Right forelimb (tissue), 1 donor: ENCODE measurements at places on chromosomes 13 and 19.

DNA sequence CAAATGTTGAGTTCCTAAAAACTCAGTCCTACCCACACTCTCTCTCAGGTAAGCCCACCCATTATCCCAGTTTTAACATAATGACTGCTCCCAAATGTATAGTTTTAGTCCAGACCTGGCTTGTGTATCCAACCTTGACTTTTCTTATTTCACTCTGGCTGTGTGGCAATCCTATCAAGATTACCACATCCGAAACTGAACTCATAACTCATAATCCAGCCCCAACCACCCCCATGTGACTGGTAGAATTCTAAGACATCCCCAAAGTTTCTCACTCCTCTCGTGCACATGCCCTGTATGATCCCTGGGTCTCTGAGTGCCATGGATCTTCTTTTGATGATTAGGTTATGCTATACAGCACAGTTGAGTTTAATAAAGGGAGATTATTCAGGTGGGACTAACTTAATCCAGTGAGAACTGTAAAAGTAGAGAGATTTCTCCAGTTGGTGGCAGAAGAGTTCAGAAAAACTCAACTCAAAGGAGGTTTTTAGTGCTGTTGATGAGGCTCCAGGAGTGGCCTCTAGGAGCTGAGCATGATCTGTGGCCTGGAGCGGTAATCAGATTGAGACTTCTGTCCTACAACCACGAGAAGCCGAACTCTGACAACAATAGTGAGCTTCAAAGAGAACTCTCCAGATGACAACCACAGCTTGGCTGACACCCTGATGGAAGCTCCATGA is 413.4 kb downstream of the ZNF536 start:
- no peak for DNase-seq

GRCh38 chr19:50024719-50025021 is 502 bp downstream of the VRK3 start:
- no peak for DNase-seq

DNA sequence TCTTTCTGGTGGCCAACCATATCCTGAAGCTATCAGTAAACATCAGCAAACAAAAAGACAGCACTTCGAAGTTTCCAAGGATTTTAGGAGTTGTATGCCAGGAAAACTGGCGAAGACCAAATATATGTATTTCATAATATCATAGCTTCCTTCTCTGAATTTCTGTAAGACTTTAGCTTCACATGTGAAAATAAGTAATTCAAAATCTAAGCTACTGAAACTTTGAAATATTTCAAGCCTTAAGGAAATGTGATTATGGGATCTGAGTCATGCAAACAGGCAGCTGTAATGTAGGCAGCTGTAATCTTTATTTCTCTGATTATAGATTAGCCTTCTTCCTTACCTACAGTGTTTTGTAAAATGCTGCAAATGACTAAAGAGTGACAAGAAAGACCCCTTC is 70.7 kb upstream of the ANKRD10 start:
- DNase-seq = no peak

- no peak for DNase-seq
Measured at GRCh38 chr13:66748712-66749111, 481.4 kb downstream of the PCDH9 start.

DNA sequence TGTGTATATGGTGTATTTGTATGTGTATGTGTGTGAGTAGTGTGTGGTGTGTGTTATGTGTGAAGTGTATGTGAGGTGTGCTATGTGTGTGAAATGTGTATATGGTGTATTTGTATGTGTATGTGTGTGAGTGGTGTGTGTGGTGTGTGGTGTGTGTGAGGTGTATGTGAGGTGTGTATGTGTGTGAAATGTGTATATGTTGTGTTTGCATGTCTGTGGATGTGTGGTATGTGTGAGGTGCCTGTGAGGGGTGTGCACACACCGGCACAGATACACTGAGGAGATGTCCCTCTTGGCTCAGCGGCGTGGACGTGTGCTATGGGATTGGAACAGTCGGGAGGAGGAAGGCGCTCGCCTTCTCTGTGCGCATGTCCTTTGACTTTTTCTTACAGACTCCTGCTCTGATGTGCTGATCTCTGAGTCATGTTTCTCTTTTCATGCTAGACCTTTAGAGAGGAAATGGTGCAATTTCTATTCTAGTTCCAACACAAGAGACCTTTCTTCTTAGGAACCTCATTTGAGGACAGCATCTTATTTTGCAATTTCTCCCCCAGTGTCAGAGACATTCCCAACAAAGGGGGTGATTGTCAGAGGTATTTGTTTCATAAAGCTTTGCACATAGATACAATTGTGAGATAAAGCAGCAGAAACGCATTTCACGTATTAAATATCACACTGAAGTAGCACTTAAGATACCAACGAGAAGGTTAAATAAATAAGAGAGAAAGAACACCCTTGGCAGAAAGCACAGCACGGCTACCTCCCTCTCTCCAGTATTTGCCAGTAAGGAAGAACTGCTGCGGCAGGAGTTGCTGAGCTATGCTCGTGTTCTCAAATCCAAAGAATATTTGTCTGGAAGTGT is 11.3 kb upstream of the TNFRSF19 start:
- DNase-seq = no peak

DNA sequence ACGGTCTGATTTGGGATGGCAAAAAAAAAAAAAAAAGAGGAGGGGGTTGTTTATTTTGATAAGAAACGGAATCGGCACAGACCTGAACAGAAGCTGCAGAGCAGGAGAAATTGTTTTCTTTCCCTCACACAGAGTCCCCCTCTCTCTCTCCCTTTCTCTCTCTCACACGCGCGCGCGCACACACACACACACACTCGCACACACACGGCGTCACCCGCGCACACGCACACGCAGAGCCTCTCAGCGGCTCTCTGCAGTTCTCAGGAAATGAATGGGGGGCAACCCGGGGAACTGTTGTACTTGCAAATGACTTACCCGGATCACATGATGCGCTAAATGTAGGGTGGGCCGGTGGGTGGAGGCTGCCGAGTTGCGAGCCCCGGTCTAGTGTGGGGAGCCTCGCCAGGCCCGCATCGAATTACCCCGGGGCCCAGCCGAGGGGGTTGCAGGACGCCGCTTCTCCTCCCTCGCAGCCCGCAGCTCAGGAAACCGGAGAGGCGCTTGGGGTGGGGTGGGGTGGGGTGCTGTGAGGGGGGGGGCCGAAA is 475 bp downstream of the KLF12 start:
- DNase-seq = peak; percentile 97

GRCh38 chr19:40827386-40828247 is 22.6 kb downstream of the CYP2A6 start:
- no peak for DNase-seq

GRCh38 chr13:85405316-85405897 is 393.8 kb downstream of the SLITRK6 start:
- no peak for DNase-seq

DNA sequence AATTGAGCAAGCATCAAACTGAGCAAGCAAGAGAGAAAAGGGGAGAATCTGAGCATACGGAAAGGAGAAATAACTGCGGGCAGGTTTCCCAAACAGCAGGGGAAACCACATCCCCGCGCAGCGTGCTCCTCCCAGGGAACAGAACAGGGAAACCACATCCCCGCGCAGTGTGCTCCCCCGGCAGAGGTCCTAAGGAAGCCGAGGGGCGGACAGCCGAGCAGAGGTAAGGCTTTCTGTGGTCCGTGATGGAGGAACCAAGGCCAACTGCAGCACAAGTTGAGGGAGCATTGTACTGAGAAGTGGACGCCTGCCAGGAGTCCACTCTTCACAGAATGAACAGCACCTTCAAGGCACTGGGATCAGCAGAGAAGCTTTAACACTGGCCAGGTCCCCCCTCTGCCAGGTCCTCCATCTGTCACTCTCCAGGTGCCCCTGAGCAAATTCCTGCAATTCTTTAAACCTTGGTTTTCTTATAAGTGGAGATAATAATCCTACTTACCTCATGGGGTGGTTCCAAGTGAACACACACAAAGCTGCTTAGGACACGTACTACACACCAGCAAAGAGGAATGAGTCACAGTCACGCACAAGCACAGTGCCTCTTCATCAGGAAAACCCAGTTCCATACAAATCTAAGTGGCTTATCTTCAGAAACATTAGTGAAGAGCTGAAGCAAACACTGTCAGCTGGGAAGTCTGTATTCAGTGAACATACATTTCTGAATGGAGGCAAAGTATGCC is 23.0 kb upstream of the LAMP1 start:
- DNase-seq = no peak

DNA sequence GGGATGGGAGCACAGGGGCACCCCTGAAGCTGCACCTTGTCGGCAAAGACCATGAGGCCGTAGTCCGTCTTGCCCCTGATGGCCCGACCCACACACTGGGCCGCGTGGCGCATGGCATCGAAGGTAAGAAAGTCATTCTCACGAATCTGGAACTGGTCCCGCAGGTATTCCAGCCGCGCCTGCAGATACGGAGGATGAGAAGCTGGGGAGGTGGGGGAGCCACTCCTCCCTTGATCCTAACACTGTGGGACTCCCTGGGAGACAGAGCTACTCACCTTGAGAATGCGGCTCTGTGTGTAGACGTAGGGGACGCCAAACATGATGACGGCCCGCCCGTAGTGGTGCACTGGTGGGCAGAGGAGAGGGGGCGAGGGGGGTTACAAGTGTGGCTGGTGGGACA is 11.9 kb downstream of the KLC3 start:
- no peak for DNase-seq

- no peak for DNase-seq
Measured at GRCh38 chr13:29704648-29705047, 109.2 kb upstream of the SLC7A1 start.

DNA sequence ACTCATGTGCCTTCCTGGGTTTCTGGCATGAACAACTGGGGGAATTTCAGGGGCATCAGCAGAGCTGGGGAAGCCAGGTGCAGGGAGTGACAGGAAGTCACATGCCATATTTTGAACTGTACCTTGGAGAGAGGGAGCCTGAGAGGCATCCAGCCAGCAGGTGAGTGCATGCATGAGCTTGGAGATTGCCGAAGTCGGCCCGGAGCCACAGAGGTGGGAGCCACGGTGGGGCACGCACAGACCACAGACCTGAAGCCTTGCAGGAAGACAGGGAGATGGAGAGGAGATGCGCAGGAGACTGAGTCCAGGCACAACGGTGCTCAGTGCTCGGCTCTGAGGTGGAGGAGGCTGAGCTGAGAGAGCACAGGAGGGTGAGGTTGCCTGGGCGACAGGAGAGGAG is 55.1 kb downstream of the CDADC1 start:
- no peak for DNase-seq

GRCh38 chr19:23384166-23384565 is 11.1 kb downstream of the ZNF91 start:
- no peak for DNase-seq

DNA sequence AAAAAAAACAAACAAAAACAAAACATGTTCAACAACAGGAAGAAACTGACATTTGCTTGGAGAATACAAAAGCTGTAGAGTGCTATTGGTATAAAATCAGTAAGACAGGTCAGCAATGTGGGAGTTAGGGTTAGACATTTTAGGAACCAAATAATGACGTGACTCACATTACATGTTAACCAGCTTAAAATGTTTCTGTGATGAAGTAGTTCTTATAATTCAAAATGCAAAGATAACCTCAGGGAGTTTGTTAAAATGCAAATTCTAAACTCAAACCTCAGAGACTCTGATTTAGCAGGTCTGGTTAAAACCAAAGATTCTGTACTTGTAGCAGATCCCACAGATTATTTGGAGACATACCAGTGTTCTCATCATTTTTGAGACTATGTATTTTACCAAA is 549.4 kb upstream of the SLITRK1 start:
- no peak for DNase-seq

DNA sequence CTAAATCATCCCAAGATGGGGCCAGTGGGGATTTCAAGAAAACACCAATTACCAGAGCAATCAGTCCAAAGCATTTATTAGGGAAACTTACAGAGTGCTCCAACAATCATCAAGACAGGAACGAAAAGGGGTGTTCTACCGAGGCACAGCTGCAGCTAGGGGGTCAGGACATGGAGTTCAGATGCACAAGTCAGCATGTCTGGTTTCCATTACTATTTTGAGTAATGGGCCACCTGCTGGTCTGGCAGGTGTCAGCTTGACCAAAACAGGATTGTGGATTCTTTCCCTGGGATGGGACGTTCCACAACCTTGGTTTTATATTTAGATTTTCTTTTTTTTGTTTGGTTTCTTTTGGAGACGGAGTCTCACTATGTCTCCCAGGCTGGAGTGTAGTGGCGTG is 3.9 kb upstream of the UBL5 start:
- no peak for DNase-seq

- DNase-seq = no peak
Measured at GRCh38 chr13:98260357-98261164, 83.5 kb upstream of the RNF113B start.

DNA sequence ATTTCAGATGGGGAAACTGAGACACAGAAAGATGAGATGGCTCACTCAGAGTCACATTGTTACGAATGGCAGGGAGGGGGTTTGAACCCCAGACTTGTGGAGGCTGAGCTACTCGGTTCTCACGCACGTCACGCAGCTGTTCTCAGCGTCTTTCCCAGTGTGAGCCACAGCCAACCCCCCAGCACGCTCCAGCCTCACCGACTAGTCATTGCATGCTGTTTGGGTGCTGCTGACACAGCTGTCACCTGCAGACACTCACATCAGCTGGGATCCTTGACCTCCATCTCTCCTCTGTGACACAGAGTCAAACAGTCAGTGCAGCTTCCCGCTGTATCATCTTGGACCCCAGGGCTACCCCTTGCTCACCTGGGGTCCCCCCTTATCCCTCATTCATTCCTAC is 2.4 kb upstream of the NCAN start:
- DNase-seq = no peak

- no peak for DNase-seq
Measured at GRCh38 chr13:43232144-43232872, 208.9 kb downstream of the DNAJC15 start.

- no peak for DNase-seq
Measured at GRCh38 chr19:10289836-10290356, at the start of gene ICAM5. ICAM5 (plus strand) TSS chr19:10289952; CDS start chr19:10290044, 92 bp downstream.

GRCh38 chr19:29212356-29212647 is 649 bp downstream of the UQCRFS1 start:
- no peak for DNase-seq
